ENCODE measurements at places on chromosomes 5 and 9. TPM values are rescaled to one million over a fixed set of nuclear protein-coding genes. Genes with fewer than 3 reads are reported as not detected.

GRCh38 chr5:989961-990530 lies 18.6 kb upstream of the NKD2 start:
- peak; percentile 82 for DNase-seq

DNA sequence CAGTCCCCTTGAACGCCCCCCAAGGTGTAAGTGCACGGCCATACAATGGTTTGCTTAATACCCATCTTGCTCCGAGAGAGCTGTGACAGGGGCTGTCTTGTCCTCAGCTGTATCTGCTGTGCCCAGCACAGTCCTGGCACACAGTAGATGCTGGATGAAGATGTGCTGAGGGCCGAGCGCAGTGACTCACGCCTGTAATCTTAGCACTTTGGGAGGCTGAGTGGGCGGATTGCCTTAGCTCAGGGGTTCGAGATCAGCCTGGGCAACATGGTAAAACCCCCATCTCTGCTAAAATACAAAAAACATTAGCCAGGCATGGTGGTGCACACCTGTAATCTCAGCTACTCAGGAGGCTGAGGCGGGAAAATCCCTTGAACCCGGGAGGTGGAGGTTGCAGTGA lies 53.6 kb downstream of the C9orf50 start:
- no peak for DNase-seq

- no peak for DNase-seq
Measured at GRCh38 chr9:129898185-129898584, 62.9 kb downstream of the USP20 start.

- DNase-seq, result peak; percentile 72
Measured at GRCh38 chr5:139141446-139142204, 56.5 kb downstream of the SIL1 start.

DNA sequence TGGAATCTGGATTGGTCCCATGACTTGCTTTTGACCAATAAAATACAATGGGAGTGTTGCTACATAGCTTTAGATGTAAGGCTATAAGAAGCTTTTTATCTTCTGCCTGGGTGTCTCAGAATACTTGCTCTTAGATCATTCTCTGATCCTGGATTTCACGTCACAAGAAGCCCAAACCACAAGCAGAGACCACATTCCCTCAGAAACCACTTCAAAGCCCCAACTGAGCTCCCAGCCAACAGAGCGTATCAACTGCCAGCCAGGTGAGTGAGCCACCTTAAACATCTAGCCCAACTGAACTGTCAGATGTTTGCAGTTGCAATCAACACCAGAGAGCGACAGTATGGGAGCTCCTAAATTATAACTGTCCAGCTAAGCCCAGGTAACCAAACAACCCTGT lies 687.1 kb downstream of the TLE1 start:
- no peak for DNase-seq

- no peak for DNase-seq
Measured at GRCh38 chr5:3191585-3191984, 404.0 kb upstream of the IRX1 start.

DNA sequence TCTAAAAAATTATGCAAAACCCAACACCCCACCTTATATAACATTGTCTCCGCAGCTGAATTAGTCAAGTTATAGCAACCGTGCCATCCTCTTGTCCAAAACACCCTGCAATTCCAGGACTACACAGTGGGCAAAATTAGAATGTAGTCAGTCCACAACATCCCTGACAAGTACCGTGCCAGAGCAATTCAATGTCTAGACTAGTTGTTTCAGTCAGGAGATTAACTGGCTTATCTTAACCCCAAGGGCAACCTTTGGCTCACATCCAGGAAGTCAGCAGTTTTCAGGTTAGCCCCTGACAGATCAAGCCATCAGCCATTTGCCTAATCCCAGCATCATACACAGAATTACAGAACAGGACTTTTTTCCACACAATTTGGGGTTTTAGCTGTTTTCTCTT lies 240.8 kb upstream of the TMEM161B start:
- DNase-seq, result no peak

GRCh38 chr5:57303985-57304384 lies 130.1 kb downstream of the GPBP1 start:
- no peak for DNase-seq

DNA sequence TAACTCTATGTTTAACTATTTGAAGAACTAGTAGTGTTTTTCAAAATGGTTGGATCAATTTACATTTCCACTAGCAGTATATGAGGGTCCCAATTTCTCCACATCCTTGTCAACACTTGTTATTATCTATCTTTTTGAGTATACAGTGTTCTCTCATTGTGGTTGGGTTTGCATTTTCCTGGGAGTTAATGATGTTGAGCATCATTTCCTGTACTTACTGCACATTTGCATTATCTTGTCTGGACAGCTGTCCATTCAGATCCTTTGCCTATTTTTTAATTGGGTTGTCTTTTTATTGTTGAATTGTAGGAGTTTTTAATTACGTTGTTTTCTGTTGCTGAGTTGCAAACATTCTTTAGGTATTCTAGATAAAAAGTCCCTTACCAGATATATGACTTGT lies 103.4 kb upstream of the LRRTM2 start:
- DNase-seq, result no peak

GRCh38 chr9:5095795-5096194 lies 89.6 kb downstream of the INSL6 start:
- DNase-seq, result no peak

GRCh38 chr5:74491586-74491985 lies 148.9 kb downstream of the ENC1 start:
- DNase-seq, result no peak

DNA sequence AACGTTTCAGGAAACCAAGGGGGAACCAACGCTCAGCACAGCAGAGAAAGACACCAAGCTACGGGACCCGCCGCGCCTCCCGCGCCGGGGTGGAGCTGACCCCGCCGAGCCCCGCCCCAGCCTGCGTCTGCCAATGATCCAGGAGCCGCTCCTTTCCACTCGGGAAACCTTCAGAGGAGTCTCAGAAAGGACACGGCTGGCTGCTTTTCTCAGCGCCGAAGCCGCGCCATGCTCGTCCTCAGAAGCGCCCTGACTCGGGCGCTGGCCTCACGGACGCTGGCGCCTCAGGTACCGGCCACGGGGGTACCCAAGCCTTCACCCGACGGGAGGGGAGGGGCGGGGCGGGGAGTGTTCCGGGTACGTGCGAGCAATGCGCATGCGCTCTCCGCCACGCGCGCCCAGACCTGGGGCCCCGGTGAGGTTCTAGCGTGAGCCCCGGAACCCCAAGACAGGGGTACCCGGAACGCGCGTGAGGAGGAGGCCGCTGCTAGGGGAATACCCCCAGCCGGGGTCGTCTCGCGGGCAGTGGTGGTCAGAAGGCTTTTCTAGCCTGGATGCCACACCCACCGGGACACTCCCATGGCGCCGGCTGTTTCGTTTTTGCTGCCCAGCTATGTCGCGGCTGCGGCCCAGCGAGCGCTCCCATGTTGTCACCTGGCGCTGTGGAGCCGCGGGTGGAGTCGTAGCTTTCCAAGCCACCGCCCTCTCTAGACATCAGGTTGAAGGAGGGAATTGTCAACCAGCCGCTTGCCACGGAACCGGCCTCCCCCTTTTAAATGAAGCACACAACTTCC lies at the start of gene NIPSNAP3A:
TSS of gene NIPSNAP3A (plus strand) at position 119 of the 794 bp plus-strand sequence. CDS start at position 229, 110 bp downstream.
- DNase-seq, result peak; percentile 94

GRCh38 chr5:178527458-178528307 lies 62.5 kb downstream of the COL23A1 start:
- peak; percentile 87 for DNase-seq

DNA sequence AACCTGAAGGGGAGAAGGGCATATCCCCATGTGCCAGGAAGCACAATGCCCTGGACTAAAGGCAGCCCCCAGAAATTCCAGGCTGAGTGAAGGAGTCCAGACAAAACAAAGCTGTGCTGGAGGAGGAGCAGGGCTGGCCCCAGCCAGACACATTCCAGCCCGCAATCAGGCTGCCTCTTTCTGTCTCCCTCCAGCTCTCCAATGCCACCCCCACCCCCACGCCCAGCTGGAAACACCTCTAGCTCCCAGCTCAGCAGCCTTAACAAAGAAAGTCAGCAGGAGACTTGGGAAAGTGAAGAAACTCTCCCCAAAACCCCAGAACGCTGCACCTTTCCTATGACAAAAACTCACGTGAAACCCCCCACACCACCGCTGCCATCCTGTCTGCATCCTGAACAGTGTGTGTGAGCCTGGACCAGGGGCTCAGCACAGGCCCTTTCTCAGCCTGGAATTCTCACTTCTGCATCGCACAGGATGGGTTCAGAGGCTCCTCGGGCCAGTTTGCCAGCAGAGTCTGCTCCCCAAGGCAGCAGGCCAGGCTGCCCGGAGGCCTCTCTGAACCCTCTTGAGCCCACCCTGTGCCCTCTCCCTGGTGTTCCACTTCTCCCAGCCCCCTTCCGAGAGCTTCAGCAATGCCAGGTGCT lies 96.2 kb upstream of the ICE1 start:
- DNase-seq, result no peak

GRCh38 chr9:16207161-16207560 lies 654.3 kb downstream of the CCDC171 start:
- peak; percentile 68 for DNase-seq

DNA sequence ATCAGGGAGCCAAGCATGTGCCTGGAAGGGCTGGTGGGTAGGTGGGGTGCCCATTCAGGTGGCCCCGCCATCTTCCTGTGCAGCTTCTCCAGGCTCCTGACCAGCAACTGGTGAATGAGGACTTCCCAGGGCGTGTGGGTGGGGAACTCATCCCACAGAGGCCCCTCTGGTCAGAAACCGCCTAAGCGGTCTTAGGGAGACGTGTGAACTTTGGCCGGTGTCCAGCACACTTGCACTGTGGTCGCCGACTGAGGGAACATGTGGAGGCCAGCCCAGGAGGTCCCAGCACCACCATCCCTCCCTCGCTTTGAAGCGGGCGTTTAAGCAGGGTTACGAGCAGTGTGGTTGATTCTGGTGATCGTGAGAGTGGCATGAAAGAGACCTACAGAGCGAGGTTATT lies 77.8 kb downstream of the MVB12B start:
- no peak for DNase-seq

DNA sequence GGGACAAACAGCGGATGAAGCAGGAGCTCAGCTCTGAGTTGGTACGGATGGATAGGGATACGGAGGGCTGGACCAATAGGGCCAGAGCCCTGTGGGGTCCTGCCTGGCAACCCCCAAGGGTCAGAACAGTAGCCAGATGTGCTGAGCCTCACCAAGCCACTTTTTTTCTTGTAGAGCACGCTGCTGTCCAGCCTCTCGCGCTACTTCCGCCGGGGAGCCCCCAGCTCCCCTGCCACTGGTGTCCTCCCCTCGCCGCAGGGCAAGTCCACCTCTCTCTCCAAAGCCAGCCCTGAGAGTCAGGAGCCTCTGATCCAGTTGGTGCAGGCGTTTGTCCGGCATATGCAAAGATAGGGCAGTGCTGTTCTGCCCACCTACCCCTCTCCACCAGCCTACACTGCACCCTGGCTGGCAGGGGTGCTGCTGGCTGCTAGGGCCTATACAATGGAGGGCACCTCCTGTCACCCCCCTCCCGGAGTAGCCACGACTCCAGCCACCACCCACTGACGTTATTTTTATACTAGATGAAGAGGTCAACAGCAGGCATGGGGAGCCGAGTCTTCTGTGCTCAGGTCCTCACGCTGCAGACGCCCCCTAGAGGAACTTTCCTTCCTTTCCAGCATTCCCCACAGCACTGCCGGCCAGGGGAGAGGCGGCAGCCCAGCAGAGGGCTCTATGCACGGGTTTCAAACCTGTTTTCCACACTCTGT lies 21.6 kb downstream of the SH3GLB2 start:
- DNase-seq, result peak; percentile 73

- DNase-seq, result peak; percentile 50
Measured at GRCh38 chr9:125241863-125242739, 958 bp upstream of the HSPA5 start.

GRCh38 chr5:73459366-73459765 lies 10.8 kb upstream of the FOXD1 start:
- DNase-seq, result no peak

ASPN gene
- total RNA-seq, result 4.5 TPM

SPTLC1 gene
- total RNA-seq, result 23.9 TPM

SFXN1 gene
- 34.7 TPM for total RNA-seq

LCN1 gene
- not detected for total RNA-seq

COL27A1 gene
- total RNA-seq, result 11.0 TPM

MAMDC4 gene
- 12.9 TPM for total RNA-seq

SLC6A18 gene
- not detected for total RNA-seq

All from left ventricle myocardium superior (tissue), 1 donor.